ENCODE measurements at places on chromosomes 2 and 18.

GRCh38 chr2:69001879-69002278 lies 11.1 kb upstream of the ANTXR1 start:
- DNase-seq: no peak

- peak; percentile 91 for DNase-seq
Observed at GRCh38 chr2:61763605-61764034, 90.2 kb downstream of the FAM161A start.

- no peak for DNase-seq
Observed at GRCh38 chr18:37871561-37871960, 306.0 kb upstream of the CELF4 start.

DNA sequence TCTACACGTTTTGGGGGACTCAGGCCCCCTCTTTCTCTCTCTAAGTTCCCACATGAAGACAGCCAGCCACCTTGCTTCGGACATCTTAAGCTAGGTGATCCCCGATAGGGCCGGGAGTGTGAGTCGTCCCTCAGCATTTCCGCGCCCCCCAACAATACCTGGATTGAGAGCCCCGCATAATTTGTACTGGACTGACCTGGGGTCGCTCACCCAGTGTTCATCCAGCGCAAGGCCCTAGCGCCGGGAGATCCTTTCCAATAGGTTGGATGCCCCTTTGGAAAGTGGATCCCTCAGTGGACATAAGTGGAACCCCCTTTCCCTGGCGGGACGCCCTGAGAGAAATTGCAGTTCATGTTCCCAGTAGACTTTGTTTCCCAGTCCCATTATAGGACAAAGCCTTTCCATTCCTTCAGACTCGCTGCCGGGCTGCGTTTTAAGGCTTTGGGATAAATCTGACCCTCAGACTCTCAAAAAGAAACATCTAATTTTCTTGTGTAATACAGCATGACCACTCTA lies 77.8 kb upstream of the KCNH7 start:
- no peak for DNase-seq

DNA sequence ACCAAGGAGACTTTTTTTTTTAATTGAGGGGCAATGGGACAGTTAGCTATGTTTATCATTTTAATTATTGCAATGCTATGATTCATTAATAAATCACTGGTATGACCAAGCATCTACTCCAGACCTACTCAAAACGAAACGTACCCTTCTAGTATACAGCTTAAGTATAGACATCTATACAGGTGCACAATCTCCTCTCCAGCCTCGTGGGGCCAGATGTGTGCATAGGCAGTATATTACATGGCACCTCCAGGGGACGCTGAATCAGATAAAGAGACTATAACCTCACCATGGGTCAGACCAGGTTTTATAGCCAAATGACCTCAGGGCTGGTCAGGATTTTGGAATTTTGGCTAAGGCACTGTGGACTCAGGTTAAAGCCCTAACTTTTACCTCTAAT lies 86.6 kb downstream of the SS18 start:
- DNase-seq: no peak

- peak; percentile 20 for DNase-seq
Observed at GRCh38 chr2:203492965-203493364, 42.1 kb downstream of the RAPH1 start.

- peak; percentile 94 for DNase-seq
Observed at GRCh38 chr18:68840554-68841263, 42.8 kb downstream of the CCDC102B start.

- no peak for DNase-seq
Observed at GRCh38 chr2:68223419-68223818, 28.9 kb downstream of the PPP3R1 start.

DNA sequence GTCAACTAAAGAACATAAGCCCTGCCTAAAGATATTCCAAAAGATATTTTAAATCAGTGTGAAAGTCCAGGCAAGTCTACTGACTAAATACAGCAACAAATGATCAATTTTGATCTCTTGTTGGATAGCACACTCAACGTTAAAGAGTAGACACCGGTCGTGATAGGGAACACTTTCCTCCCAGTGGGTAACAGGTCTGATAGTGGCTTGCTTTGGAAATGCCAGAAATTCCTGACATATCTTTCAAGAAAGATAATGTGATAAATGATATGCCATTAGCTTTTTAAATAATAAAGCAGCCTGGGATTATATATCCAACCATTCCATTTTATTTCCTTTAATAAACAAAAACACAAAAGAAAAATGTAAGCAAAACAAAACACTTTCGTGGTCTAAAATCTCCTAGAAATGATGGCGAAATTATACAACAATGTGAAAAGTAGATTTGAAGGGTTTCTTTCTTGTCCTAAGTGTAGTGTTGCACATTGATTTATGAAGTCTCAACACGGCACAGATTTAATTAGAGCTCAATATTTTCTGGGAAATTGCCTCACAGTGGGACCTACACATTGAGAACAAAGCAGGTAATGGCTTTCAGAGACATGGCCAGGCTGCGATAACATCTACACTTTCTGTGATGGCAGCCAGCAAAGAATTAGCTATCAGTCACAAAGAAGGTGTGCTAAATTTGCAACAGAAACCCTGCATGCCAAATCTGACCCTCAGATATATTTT lies 158.6 kb downstream of the PPP1R1C start:
- no peak for DNase-seq

DNA sequence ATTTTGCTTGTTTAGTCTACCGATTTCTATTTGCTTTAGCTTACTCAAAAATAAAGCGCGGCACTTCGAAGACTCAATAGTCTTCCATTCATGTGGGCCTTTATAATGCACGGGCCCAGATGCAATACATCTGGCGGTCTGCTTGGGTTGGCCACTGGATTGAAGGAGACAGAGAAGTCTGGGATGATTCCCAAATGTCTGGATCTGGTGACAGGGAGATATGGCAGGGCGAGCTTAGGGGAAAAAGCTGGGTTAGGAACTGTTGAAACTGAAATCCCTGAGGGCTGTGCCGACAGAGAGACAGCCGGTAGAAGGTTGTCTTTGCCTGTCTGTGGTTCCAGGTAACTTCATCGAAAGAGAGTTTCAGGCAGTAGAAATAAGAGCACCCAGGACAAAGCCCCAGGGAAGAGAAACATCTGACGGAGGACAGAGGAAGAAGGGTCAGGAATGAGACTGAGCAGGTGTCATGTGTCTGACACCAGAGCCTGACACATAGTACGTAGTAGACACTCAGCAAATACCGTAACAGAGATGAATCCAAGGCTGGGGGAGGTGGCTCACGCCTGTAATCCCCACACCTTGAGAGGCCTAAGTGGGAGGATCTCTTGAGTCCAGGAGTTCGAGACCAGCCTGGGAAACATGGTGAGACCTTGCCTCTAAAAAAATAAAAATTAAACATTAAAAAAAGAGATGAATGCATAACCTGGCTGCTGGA lies 13.6 kb downstream of the CLUL1 start:
- DNase-seq: no peak

DNA sequence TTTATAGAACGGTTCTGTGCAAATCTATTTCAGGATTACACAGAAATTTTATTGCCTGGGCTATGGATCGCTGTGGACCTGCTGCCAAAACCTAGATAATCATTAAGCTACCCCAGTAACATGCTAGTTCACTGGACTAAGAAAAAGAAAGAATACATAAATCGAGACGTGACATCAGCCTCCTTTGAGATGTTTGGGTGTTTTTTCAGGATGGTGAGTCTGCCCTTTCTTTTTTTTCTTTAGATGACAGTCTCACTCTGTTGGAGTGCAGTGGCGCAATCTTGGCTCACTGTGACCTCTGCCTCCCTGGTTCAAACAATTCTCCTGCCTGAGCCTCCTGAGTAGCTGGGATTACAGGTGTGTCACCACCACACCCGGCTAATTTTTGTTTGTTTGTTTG lies 52.0 kb downstream of the FHOD3 start:
- DNase-seq: peak; percentile 35

DNA sequence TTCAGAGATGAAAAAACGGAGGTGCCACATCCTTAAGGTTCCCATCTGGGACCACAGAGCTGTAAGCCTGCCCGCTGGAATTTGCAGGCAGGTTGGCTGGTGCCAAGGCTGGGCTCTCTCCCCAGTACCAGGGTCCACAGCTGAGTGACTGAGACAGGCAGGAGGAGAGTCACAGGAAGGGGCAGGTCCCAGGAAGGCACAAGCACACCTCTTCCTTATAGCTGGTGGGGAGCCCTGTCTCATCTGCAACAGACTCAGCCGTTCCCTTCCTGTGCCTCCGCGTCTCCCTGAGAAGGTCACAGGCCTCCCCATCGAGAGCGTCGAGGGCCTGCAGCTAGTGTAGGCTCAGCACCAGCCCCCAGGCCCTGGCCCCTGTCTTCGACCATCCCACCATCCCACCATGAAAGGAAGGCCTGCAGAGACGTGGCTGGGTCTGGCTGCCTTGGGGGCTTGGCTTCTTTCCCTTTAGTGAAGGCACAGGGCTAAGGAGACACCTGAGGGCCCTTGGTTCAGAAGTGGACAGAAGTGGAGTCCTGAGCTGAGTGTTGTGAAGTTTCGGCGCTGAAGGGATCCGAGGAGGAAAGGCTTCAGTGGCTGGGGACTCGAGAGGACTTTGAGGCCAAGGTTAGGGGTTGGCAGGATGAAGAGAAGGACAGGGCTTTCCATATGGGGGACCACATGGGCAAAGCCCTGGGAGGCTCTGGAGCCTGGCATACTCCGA lies 26.8 kb downstream of the GLI2 start:
- no peak for DNase-seq

GRCh38 chr2:25062511-25062917 lies 20.6 kb downstream of the EFR3B start:
- DNase-seq: no peak

- no peak for DNase-seq
Observed at GRCh38 chr2:215286309-215286708, 25.6 kb upstream of the ATIC start.

GRCh38 chr2:79131687-79132086 lies 11.4 kb downstream of the REG1A start:
- DNase-seq: no peak

- peak; percentile 84 for DNase-seq
Observed at GRCh38 chr2:101064868-101065549, 62.9 kb downstream of the RPL31 start.

DNA sequence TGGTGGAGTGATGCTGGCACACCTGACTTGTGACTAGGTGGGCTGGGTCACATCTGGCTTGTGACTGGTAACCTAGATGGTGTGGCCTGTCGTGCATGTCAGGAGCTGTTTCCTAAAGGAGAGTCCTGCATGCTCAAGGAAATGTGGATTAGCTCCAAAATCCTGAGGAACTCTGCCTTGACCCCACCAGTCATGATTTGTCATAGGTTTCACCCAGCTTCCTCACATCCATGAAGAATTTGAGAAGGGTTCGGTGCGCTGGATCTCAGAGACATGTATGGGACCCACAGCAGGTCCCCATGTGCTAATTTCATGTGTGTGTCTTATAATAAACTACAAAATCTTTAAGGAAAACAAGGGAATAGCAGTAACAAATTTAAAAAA lies 107.2 kb downstream of the COL6A3 start:
- DNase-seq: peak; percentile 67

DNA sequence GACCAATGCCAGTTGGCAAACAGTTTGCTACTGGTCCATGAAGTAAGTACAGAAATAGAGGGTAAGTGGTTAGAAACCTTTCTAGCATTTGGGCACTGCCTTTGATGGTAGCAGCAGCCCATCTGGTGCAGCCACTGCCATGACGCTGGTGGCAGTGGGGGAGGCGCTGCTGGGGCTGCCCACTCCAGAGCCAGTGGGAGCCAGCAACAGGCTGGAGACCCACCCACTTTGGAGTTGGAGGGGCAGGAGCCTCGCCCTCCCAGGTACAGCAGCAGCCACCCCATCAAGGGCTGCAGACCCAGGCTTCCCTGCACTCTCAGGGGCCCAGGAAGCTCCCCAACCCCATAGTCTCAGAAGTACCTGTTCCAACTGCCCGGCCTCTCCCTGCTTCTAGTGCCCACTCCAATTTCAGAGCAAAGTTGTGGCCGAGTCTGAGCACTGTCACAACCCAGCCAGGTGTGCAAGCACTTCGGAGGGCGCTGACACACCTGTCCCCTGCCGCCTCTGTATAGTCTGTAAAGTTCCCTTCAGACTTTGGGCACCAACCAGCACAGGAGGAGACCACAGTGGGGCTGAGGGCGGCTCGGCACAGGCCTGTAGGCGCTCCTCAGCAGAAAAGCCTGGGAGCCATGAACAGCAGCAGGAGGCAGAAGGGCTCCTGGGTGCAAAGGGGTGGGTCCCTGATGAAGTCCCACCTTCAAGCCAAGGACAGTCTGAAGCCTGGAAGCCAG lies 125.6 kb upstream of the CCDC150 start:
- DNase-seq: no peak

- DNase-seq: no peak
Observed at GRCh38 chr2:154697418-154698252, 860 bp upstream of the KCNJ3 start.

DNA sequence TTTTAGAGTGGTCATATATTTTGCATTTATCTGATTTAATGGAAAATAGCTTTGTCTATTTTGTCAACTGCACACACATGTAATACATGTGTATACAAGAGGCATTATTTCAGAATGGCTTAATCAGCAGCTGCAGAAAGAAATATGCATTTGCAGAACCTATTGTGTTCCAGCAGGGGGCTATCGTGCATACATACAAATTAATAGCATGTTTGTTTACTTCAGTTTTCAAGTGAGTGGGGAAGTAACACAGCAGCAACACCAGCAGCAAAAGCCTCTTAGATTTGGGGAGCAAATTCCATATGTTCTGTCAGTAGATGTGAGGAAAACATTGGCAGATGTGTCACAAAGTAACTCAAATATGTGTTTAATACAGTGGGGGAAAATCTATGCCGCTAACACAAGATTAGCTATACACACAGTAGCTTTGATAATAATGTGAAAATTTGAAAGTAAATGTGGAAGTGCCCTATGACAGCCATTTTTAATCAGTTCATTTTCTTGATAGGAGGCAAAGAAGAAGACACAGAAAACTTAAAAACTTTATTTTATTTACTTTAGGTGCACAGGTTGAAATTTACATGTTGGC lies 218.1 kb downstream of the WDR7 start:
- peak; percentile 78 for DNase-seq

GRCh38 chr2:63440612-63441011 lies 147.7 kb downstream of the WDPCP start:
- peak; percentile 33 for DNase-seq

DNA sequence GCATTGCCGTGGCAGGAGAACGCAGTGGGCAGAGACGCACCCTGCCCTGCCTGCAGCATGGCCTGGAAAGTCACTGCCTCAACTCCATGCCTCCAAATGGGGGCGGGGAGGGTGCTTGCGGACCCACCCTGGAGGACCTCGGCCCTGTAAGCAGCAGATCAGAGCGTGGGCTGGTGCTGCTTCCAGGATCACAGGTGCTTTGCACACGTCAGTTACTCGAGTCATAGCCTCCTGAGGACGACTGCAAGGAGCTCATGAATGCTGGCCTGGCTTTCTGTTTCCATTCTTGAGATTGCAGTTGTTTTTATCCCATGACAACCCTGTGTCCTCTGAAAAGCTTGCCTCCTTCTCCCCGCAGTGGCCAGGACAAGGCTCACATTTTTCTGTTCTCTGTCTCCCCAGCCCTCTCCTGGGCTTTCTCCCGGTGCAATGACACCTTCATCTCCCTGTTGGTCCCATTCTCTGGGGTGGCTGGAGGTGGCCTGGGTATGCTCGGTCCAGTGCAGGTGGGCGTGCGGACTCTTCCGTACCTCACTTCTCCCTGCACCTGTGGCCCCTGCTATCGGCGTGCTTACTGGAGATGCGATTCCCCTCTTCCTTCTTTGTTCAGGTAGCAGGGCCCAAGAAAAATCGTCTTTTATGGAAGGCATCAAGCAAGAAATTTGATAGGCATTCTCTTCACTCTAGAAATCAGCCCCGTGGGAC lies 208.0 kb downstream of the GBX2 start:
- DNase-seq: no peak

Data from ELR (cell line).